ENCODE measurements at places on chromosomes 16 and 17. TPM values are rescaled to one million over a fixed set of nuclear protein-coding genes. Genes with fewer than 3 reads are reported as not detected.

DNA sequence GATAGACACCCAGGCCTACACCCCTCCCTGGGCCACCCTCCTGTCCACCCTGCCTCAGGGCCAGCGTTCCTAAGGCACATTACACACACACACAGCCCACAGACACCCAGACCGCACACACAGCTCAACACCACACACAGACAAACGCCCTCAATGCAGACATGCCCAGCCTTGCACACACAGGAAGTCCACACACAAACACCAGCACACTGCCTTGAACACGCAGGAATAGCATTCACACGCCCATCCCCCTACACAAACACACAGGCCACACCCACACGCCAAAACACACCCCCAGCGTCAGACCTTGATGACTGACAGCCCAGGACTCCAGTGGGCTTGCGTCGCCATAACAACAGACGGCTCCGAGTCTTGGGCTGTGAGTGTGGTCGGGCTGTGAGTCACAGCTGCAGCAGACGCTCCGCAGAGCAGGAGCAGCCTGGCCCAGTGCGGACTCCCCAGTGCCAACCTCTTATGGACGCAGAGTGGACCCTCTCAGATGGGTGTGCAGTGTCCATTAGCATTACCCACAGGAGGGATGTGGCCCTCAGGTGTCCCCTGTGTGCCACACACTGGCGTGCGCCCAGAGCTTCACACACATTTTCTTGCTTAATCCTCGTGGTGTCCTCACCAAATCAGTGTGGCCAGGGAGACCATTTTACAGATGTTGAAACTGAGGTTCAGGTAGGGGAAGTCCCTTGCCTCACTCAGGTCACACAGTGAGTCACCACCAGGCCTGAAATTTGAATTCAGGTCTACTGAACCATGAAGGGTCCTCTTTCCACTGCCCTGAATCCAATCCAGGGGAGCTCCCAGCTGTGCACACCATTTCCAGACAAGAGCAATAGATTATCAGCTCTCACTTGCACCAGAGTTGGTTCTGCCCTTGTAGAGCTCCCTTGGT is 17.8 kb upstream of the RAI1 start:
- DNase-seq: peak; percentile 75

DNA sequence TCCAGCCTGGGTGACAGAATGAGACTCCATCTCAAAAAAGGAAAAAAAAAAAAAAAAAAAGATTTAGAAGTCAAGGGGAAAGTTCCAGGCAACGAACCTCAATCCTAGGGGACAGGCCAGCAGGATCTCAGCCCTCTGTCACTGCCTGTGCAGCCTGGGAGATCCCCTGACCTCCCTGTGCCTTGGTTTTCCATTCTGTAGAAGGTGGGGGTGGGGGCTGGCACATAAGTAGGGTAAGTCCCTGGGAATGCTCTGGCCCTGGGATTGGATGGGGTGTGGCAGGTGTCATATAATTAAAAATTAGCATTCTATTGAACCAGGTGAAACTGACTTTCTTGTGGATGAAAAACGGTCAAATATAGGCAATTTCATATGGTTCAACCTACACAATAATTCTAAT is 90.5 kb downstream of the C16orf78 start:
- DNase-seq: no peak

The HOXB4 gene
- 3.3 TPM for total RNA-seq

DNA sequence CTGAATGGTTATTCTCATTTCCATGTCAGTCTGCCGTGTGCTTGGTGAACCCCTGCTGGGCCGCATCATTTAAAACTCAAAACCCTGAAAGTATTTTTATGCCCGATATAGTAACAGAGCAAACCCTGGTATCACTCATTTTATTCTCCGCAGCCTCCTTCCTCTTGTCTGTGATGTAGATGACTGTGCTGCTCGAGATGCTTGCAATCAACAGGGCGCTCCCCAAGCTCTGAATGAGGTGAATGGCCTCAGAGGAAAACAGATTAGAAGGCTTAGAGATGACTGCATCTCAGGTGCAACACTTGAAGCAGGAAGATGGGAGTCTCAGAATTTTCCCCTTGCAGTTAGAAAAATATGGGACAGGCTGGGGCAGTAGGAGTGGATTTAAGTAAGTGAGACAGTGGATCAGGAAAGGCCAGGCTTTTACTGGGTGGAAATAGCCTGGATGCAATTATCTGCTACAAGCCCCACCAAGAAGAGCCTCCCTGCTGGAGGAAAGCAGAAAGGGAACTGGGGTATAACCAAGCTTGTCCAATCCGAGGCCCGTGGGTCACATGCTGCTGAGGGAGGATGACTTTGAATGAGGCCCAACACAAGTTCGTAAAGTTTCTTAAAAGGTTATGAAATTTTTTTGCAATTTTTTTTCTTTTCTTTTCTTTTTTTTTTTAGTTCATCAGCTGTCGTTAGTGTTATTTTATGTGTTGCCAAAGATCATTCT is 166.9 kb downstream of the CDH13 start:
- no peak for DNase-seq

DNA sequence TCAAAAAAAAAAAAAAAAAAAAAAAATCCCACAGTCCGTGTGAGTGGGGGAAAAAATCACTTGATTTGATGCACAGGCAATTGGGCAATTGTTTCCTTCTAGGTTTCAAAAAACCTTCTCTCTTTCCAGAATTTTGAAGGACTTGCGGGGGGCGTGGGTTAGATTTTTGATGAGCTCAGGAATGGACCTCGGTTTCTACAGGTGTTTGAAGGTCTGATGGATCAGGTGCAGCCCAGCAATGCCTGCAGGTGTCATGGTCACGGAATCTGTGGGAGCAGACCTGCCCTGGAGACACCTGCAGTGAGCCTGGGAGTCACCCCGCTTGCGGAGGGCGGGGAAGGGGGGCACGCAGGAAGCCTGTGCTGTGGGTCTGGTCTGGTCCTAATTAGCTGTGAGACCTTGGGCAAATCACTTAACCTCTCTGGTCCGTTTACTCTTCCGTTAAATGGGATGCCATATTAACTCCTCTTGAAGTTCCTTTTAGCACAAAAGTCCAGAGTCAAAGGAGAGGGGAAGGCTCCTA is 174.2 kb downstream of the IRF8 start:
- no peak for DNase-seq

DNA sequence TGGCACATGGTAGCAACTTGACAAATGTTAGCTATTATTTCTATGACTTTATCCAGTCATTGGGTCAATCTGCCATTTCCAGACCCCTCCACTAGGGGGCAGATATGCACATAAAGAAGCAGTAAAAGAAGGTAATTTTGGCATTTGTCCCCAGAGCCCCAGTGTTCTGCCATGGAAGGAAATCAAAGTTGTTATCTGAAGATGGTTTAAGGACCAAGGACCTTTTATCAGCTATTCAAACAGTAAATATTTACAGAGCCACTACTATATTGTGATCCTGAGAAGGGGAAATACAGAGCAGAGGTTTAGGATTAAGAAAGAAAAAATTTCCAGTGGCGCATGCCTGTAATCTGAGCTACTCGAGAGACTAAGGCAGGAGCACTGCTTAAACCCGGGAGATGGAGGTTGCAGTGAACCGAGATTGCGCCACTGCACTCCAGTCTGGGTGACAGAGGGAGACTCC is 20.0 kb downstream of the TRAF4 start:
- peak; percentile 86 for DNase-seq

DNA sequence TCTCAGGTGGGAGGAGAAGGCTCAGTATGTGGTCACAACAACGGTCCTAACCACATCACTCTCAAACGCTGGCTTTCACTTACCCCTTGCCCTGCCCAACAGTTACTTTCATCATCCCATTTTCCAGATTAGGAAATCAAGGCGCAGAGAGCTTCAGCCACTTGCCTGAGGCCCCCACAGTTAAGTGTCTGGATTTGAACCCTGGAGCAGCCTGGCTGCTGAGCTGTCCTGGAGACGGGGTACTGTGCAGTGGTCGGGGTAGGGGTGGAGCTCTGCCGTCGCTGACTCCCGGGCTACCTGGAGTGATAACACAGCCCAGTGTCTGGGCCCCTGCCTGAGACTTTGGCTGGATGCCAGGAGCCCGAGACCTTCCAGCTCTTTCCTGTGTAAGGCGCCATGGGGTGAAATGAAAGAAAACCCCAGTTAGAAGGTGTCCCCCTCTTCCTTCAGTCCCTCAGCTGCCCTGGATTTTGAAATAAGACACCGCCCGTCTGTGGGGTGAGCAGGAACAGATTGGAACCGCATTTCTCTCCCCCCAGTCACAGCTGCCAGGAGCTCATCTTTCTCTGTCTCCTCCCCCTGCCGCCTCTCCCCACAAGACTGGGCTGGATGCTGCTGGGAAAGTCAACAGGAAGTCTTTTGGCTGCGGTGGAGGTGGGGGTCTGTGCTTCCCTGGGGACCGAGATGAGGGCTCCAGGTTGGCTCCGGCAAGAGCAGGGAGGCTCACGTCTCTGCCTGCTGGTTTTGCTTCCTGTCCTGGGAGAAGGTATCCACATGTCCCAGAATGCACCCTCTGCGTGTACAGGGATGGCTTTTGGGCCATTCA is 280.2 kb downstream of the SEC14L1 start:
- DNase-seq: peak; percentile 53

The SDK2 gene
- 10.5 TPM for total RNA-seq

The ETV4 gene
- 0.12 TPM for total RNA-seq

DNA sequence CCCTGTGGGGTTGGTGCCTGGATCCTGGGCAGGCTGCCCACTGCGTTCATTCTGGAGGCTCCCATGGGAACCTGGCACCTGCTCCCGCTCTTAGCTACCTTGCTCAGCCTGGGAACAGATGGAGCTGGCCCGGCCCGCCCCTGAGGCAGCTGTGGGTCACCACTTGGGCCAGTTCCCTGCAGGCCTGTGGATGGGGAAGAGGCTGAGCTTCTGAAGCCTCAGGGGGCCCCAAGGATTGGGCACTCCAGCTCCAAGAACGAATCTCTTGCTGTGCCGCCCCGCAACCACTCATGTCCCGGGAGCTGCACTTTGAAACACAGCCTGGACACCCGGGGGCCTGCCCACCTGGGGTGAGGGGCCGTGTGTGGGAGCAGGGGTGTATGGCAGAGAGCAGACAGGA is 37.7 kb downstream of the BAHCC1 start:
- DNase-seq: no peak

DNA sequence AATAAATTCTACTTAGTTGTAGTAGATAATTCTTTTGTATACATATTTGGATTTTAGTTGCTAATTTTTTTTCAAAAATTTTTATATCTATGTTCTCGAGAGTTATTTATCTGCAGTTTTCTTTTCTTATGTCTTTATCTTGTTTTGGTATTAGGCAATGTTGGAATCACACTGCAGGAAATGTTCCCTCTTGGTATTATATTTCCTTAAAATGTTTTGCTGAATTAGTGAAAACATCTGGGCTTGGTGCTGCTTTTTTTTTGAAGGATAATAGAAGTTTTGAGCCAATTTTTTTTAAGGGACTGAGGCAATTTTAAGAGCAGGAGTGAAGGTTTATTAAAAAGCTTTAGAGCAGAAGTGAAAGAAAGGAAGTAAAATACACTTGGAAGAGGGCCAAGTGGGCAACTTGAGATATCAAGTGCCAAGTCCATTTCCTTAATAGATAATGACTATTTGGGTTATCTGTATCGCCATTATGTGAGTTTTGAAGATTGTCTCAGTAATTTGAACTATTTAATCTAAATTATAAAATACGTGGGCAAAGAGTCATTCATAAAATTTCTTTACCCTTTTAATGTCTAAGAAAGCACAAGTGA is 1390.1 kb upstream of the CDH8 start:
- DNase-seq: no peak

- no peak for DNase-seq
Measured at GRCh38 chr16:16017812-16018211, 68.4 kb downstream of the ABCC1 start.

The OR1E1 gene
- not detected for total RNA-seq

The ATP1B2 gene
- 0.08 TPM for total RNA-seq

The DHRS7C gene
- not detected for total RNA-seq

- DNase-seq: no peak
Measured at GRCh38 chr17:32727681-32728080, 149.2 kb downstream of the MYO1D start.

GRCh38 chr17:34644941-34645550 is 65.7 kb downstream of the TMEM132E start:
- no peak for DNase-seq

DNA sequence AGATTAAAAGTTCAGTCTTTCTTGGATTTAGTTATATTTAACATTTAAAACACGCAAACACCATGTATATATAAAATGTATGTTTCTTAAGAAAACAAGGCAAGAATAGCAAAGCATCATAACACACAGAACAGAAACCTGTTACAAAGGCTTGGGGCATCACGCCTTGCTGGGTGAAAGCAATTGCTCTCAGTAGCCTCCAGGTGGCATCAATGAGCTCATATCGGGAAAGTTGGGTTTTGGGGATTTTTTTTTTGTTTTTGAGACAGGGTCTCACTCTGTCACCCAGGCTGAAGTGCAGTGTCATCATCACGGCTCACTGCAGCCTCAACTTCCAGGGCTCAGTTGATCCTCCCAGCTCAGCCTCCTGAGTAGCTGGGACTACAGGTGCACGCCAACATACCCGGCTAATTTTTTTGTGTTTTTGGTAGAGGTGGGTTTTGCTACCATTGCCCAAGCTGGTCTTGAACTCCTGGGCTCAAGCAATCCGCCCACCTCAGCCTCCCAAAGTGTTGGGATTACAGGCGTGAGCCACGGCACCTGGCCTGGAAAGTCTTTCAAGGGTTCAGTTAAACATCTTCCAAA is 56.9 kb downstream of the CYB5D2 start:
- DNase-seq: peak; percentile 57

GRCh38 chr16:86171329-86171728 is 272.4 kb downstream of the IRF8 start:
- no peak for DNase-seq

The CLEC18A gene
- 1.0 TPM for total RNA-seq

- no peak for DNase-seq
Measured at GRCh38 chr16:57278494-57278893, 6.0 kb downstream of the PLLP start.

The PYDC1 gene
- not detected for total RNA-seq

- DNase-seq: no peak
Measured at GRCh38 chr17:81317961-81318605, 23.0 kb upstream of the SLC38A10 start.

- DNase-seq: no peak
Measured at GRCh38 chr16:80028581-80029380, 428.2 kb upstream of the MAF start.

All from activated CD4-positive, alpha-beta T cell treated with anti-CD3 and anti-CD28 coated beads, Interleukin-2, amount 10 ng/mL, durations not matched to agents 7 days and 5 days (primary cell).